ENCODE measurements at places on chromosomes 2 and 18.

DNA sequence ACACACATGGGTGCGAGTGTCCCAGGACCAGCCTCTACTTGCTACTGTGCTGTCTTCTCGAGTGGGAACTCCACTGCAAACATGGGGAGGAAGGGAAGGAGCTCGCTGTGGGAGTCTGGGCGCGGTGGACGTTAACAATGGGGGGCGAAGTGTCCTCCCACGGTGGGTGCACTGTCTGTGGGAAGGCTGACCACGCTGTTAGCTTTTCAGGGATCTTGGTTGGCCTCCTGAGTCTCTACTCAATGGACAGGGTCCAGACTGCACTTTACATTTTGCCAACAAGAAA is 146.7 kb downstream of the MBP start:
- DNase-seq, result no peak

GRCh38 chr2:178159966-178160365 is 34.3 kb upstream of the OSBPL6 start:
- no peak for DNase-seq

- DNase-seq, result no peak
Measured at GRCh38 chr2:157922815-157923214, 46.7 kb upstream of the ACVR1 start.

DNA sequence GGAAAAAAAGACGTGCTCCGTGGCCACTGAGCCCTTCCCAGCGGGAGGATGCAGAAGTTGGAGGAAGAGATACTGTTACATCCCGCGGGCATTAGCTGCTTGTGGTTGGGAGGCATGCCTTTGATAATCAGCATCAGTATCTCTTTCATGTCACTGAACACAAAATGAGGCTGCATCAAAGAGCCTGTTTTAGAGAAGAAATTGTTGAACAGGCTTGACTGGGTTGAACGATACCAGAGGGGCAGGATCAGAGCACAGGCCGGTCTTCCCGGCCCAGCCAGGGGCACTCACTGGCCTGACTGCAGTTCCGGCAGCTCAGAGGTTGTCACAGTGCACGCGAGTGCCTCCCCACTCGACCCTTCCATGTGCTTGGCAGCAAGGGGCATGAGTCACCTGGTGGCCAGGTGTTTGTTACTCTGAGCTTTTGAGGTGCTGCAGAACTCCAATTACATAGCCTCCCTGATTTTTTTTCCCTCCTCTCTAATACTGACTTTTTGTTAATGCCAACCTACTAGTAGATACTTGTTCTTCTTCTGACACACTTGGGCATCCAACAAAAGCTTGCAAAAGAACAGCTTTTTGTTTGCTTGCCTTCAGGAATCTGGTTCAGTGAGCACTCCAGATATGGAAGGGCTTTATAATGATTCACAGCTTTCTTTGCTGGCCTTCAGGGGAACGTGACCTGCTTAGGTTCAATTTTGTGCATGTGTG is 121.6 kb downstream of the VAPA start:
- no peak for DNase-seq

- DNase-seq, result no peak
Measured at GRCh38 chr2:6692056-6692455, 173.7 kb downstream of the CMPK2 start.

- no peak for DNase-seq
Measured at GRCh38 chr2:196144513-196145126, 26.8 kb downstream of the STK17B start.

- no peak for DNase-seq
Measured at GRCh38 chr2:96664366-96664925, 21.9 kb downstream of the FER1L5 start.

- DNase-seq, result no peak
Measured at GRCh38 chr2:178756343-178756742, 50.9 kb downstream of the TTN start.

Data from stimulated activated CD4-positive, alpha-beta T cell treated with anti-CD3 and anti-CD28 coated beads, Interleukin-4, amount 100 ng/mL, for 1 hour (primary cell).